ENCODE measurements at places on chromosomes 1 and 21.

DNA sequence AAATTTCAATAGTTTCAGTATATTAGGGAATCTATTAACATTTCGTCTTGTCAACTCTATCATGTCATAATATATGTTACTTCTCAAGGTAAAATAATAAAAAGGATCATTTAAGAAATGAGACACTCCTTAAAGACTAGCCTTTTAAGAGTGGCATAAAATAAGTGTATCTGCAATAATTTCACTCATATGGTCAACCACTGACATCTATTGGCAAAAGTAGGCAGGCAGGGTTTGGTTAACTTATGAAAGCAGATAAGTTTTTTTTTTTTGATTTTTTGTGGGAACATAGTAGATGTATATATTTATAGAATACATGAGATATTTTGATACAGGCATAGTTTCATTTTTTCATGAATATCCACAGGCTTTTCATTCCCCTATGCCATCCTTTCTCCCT lies 5.5 kb upstream of the RGS21 start:
- DNase-seq: no peak

DNA sequence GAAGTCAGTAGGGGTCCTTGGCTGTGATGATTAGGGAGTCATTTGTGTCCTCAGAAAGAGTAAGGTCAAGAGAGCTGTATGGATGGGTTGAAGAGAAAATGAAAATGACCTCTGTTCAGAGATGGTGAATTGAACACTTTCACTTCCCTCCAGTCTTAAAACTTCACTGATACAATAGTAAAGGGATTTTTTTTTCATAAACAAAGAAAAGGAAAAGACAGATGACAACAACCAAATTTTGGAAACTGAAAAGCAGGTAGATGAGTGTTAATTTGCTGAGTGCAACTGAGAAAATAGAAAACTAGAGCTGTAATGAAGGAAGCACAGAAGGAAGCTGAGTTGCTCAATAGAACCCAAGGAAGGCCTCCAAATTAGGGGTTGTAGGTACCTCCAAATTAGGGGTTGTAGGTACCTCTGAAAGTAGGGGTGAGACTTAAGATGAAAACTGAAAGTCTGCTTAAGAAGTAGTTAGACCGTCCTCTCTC lies 14.8 kb upstream of the S1PR1 start:
- DNase-seq: no peak

DNA sequence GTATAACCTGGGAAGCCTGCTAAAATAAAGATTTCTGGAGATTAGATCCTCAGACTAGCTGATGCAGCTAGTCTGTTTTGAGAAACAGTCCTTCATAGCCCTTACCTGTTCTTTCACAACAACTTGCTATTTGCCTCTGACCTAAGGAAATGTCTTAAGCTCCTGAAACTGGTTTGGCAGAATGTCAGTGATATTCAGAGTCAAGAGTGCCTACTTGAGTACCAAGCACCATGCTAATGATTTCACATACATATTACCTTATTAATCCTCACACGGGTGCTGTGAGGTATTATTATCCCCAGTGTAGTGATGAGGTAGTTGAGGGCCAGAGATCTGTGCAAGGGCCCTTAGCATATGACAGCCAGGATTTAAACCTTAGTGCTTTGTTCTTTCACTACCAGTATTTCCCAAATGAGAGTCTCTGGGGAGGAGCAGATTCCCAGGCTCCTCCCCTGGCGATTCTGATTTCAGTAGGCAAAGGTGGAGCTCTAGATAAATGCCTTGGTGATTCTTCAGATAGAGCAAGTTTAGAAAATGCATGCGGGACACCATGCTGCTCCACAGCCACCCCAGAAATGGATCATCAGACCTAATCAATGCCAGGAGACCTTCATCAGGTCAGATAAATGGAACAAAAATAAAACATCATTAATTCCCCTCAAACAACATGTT lies 47.4 kb upstream of the WNT2B start:
- DNase-seq: no peak

DNA sequence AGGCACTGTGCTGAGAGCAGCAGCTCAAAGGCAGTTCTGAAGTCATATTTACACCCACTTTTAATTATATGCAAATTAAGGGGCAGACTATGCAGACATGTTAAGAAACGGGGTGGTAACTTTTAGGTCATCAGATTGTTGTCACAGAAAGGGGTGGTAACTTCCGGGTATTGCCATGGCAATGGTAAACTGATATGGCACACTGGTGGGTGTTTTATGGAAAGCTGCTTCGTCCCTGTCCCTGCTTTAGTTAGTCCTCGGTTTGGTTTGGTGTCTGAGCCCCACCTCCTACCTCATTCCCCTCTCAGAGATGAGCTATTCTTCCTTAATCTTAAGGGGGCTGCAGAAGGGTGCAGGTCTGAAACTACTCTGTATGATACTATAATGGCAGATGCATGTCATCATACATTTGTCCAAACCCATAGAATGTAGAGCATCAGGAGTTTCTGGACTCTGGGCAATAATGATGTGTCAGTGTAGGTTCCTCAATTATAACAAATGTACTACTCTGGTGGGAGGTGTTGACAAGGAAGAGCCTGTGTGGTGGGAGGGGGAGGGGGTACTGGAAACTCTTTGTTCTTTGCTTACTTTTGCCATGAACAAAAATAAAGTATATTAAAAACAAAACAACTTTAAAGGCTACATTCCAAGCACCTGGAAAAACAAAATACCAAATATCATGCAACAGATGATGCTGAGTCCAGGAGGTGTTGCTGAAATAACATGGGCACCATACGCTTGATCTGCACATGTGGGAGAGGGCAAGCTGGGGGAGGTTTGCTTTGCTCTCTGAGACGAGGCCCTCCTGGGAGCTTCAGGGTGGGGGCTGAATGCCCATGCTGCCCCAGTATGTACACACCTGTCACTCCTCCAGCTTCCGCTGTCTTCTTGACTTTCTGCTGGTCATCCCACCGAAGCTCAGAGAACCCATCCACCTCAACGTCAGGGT lies 6.3 kb downstream of the PARP1 start:
- DNase-seq: no peak

GRCh38 chr1:8198522-8198921 lies 119.4 kb upstream of the SLC45A1 start:
- no peak for DNase-seq

DNA sequence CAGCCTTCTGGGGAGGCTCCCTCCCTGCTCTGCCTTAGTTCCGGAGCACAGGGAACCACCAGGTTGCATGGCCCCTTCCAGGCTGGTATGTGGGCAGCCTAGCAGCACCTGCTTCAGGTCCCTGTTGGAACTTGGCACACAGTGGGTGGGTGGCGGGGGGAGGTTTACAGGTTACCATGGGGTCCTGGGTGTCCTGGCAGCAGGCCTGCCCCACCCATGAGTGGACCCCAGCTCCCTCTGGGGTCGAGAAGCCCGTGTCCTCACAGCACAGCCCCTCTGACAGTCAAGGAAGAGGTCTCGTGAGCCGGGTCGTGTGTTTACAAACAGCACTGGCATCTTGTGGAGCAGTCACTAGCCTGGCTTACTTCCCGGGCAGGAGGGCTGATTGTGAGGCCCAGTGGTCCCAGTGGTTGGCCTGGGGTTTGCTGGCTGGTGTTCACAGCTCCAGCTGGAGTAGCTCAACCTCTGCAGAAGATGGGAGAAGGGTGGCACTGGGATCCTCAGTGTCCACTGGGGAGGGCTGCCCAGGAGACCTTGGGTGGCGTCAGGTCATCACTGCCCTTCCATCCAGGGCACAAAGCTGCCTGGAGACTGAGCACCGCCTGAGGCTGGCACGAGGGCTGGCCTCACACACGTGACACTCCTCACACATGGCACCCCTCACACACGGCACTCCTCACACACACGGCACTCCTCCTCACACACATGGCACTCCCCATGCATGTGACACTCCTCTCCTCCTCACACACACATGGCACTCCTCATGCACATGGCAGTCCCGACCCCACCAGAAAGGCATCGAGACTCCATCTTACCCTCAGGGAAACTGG lies 100.9 kb downstream of the RIPK4 start:
- DNase-seq: no peak

- no peak for DNase-seq
Measured at GRCh38 chr1:29540801-29541357, 304.6 kb downstream of the PTPRU start.
